ENCODE measurements at places on chromosomes 2 and 18.

GRCh38 chr2:200834701-200835100, 23.0 kb downstream of the BZW1 start:
- no peak for DNase-seq

DNA sequence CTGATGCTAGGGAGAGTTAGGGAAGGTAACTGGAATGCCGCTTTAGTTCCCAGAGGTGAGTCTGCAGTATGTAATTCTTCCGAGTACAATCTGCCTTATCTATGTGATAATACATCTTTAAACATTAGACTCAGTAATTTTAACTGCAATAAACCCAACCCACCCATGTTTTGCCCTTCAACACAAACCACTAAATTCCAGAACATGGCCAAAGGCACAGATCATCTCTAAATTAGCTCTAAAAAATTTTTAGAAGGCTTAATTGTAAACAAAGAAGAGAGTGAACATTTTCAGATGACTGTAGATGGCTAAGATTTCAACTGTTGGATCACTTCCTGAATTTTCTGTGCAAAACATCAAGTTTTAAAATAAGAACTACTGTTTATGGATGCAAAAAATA, 488.7 kb upstream of the ID2 start:
- DNase-seq, result peak; percentile 25

DNA sequence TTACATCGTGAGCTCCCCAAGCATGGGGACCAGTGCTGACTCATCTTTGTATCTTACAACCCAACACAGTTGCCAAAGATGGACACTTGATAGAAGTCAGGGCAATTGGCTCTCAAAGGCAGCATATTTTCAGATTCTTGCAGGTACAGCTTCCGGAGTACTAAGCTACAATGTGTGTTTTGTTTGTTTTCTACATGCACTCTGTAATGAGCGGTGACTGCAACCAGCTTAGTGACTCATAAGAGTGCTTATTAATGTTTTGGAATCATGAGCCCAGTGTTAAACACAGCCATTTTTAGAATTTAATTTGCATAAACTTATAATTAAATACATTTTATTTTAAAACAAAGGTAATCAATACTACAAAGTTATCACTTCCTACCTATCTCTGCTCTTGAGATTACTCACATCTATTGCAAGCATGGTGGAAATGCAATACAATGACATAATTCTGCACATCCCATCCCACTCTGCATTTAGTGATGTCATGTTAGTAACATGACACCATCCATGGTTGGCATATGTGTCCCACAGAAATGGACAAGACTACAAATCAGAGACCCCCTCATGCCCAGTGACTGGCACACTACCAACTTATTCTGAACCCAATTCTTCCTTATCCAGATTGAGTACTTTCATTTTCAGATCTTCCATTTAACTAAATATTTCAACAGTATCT, 399.8 kb upstream of the ST6GAL2 start:
- no peak for DNase-seq

- no peak for DNase-seq
Measured at GRCh38 chr2:43455296-43455695, 140.5 kb downstream of the THADA start.

- DNase-seq, result no peak
Measured at GRCh38 chr2:169093535-169093934, 24.2 kb downstream of the DHRS9 start.

DNA sequence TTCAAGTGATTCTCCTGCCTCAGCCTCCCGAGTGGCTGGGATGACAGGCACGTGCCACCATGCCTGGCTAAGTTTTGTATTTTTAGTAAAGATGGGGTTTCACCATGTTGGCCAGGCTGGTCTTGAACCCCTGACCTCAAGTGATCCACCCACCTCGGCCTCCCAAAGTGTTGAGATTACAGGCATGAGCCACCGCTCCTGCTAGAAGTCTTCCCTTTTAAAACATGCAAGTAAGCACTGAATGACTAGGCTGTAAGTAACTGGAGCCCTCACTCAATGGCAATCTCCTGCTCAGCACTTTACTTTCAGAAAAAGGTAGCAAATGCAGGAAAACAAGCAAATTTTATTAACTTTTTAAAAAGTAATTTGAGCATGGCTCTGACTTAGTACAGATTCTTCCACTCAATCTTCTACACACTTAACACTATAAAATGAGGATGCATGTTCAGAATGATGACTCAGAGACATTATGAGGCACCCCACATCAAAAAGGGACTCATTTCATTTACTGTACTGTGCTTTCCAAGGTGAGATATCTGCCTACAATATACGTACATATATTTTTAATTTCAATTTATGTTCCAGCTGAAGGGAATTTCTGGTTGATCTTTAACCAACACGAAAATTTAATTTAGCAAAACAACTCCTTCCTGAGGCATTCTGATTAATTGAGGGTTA, 6.6 kb upstream of the NCK2 start:
- DNase-seq, result no peak

DNA sequence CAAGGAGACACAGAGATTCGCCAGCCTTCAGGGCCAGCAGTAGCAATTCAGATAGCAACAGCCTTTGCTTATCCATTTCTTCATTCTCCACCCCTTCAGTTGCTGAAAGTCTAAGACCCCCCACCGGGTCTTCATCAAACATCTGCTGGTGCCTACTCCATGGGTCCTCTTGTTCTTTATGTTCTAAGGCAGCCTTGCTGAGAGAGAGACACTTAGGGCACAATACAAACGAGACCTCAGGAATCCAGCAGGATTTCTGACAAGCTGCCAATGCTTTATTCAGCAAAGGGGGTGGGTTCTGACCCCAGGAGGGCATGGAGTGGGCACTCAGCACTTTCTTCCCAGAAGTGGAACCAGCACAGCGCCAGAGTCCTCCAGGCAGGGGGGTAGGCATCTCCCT, 36.2 kb upstream of the CNGA3 start:
- DNase-seq, result no peak

DNA sequence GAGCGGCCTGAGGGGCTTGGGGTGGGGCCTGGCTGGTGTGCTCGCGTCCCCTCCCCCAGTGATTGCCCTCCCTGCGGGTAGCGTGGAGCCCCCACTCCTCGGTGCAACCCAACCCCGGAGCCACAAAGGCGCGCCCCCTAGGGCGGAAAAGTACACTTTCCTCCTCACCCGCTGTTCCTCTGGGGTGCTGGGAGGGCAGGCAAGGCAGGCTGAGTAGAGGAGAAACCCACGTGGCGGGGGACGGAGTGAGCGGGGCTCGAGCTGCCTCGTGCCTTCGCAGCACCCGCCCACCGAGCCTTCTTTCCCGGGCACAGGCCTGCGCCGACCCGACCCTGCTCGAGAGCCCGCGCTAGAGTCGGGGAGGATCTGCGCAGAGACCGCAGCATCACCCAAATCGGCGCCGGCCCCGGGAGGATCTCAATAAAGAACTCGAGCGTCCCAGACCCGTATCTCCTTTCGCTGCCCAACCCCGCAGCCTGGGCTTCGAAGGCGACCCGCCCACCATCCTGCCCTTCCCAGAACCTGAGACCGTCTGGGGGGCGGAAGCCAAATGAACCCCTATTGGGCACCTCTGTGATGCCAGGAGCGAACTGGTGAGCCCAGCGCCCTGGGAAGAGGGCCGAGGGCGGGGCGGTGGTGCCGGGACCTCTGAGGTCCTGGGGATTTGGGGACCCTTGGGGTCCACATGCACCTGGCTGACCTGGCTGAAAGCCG, 1.5 kb downstream of the UCN start:
- DNase-seq, result no peak

DNA sequence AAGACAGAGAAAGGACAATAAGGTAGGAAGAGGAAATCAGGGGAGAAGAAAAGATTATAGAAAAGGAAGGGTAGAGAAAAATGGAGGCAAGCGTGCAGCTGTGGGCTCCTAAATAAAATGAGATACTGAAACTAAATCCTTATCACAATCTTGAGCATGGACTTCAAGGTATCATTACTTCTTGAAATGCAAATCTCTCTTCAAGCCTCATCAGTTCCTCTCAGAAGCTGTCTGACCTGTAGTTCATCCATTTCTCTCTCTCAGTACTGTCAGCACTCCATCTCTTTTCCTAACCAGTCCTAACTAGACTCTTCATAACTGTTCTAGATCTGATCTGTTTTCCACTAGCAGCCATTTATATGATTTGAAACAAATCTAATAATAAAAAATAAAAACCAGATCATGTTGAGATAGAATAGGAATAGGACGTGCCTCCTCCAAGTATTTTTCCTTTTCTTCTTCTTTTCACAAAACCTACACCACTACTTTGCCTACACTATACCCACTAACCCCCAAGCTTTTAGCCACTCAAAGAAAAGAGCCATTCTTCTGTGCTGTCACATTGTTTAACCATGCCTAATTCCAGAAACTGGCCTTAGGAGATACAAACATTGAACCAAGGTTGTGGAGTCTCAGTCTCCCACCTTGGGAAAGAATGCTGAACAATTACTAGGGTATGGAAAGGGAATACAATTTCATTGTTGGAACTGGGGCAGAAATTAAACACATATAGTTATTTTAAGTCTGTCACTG, 21.1 kb downstream of the BABAM2 start:
- DNase-seq, result no peak

DNA sequence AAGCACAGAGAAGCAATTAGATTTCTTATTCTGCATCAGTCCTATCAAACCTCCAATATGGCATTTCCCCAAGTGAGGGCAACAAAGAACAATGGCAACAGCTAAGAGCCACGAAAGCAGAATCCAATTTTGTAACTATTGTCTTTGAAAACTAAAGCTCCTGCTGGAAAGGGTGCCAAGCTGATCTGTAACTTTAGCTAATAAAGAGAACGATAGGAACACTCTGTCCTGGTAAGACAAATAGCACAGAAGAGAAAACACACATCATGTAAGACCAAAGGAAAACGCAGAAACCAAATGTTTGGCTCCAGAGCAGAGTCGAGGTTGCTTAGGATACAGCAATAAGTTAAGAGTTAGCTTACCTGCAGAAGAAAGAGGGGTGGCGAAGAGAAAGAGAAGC, 160.5 kb downstream of the STK39 start:
- no peak for DNase-seq

GRCh38 chr2:72148837-72149555, 1.3 kb upstream of the CYP26B1 start:
- DNase-seq, result no peak

GRCh38 chr2:72129681-72130340, 17.9 kb downstream of the CYP26B1 start:
- no peak for DNase-seq

- no peak for DNase-seq
Measured at GRCh38 chr2:19195661-19196060, 162.8 kb downstream of the OSR1 start.

GRCh38 chr18:49011291-49011746, 60.6 kb upstream of the SMAD7 start:
- DNase-seq, result no peak

DNA sequence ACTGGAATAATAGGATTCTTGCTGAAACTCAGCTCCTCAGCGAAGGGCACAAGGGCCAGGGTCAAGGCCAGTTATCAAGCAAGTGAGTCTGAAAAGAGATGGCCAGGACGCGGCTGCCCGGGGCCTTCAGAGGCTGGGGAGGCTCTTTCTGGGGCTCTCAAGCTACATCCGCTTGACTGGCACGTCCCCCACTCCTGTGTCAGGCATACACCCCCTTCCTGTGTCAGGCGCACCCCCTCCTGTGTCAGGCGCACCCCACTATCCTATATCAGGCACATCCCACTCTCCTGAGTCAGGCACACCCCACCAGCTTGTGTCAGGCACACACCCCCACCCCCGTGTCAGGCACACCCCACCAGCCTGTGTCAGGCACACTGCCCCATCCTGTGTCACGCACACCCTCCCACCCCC, 91.8 kb downstream of the TPO start:
- DNase-seq, result no peak

DNA sequence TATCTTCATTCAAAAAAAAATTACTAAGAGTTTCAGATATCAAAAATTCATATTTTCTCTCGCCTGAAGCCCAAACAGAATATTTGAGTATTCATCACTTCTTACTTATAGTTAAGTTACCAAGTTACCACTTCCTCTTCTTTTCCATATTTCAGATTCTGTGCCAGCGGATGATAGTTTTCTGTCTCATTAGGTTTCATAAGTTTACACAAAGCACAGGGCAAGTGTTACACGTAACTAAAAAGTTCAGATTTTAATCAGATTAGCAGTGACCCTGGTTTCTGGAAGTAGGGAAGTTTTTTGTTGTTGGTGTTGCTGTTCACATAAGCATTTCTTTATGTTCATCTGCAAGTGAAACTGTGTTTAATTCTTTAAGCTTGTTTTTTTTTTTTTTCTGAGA, 10.2 kb downstream of the AFTPH start:
- DNase-seq, result no peak

DNA sequence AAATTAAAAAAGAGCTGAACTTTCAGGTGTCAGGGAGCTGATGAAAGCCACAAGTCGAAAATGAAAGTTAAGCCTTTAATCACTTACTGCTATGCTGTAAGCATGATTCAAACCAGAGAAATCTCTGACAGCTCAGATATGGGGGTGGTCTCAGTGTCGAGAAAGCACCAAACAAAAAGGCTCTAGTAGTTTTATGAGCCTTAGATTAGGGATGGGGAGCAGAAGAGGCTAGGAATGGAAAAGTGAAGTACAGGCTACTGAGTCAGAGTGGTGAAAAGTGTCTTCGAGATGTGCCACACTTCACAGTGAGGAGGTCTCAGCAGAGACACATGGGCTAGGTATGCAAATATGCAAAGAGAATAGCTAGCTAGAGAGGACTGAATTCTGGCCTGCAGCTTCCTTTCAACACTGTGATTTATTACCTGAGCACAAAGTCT, 482.2 kb downstream of the SPAG16 start:
- DNase-seq, result no peak

- no peak for DNase-seq
Measured at GRCh38 chr18:48404716-48405507, 4.3 kb downstream of the ZBTB7C start.

DNA sequence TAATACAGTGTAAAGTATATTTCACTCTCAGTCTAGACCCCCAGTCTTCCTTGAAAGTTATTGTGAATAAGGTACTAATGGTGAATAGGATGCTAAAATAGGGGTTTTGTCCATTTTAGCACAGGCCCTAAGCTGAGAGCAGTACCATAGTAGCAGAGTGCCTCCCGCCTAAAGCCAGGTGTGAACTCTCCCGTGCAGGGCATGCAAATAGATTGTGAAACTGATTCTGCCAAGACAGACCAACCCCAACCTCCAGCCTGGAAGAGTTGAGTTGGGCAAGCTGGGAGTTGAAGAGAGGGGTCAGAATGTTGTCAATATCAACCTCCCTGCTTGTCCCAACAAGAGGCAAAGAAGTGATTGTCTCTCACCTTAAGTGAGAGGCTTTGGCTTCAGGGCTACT, 97.4 kb upstream of the CYRIA start:
- no peak for DNase-seq
